LHCN-M2 (cell line): ENCODE measurements at places on chromosomes 4 and X. TPM values are rescaled to one million over a fixed set of nuclear protein-coding genes. Genes with fewer than 3 reads are reported as not detected.
A peak's percentile ranks its signal among the peaks of the same experiment; 100 is the strongest.

DNA sequence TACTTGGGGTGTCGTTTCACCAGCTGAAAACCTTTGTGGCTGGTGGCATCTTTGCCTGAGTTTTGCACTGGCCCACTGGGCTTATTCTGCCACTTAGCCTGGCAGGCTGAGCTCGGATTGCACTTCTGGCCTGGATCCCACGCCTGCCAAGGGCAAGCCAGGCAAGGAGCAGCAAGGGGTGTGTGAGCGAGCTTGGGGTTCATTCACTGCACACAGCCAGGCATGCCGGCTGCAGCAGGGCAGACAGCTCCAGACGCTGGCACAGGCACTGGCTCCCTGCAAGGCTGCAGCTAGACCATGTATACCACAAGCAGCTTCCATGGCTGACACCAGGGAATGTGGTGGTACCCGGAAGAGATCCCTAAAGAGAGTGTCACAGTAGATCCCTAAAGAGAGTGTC lies 476.3 kb downstream of the EPHA5 start:
- no peak for DNase-seq

DNA sequence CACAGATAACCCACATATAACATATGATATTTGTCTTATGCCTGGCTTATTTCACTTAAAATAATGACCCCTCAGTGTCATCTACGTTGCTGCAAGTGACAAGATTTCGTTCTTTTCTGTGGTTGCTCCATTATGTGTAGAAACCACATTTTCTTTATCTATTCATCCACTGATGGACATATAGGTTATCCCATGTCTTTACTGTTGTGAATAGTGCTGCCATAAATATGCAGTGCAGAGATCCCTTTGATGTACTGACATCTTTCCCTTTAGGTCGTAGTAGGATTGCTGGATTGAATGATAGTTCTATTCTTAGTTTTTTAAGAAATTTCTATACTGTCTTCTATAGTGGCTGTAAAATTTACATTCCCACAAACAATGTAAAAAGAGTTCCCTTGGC lies 135.8 kb downstream of the TET2 start:
- DNase-seq, result no peak

DNA sequence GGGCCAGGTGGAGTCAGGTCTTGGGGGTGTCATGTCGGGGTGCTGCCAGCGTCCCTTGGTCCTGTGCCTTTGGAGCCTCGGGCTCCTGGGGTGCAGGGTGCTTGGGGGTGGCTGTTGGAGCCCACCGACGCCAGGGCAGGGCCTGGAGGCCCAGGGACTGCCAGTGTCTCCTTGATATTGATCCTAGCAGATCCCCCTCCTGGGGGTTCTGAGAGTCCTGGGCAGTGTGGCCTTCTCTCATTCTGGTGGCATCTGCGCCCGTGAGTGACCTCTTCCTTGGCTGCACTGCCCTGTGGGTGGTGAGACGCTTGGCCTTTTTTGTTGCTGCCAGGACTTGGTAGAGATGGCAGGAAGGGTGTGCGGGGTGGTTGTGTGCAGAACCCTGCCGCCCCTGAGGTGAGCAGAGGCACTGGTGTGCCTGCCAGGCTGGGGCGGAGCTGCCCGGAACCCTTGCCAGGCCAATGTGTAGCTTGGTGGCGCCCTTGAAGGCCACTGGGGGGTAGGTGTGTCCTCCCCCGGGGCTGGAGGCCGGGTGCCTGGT lies 7.0 kb downstream of the NAT8L start:
- DNase-seq, result no peak

DNA sequence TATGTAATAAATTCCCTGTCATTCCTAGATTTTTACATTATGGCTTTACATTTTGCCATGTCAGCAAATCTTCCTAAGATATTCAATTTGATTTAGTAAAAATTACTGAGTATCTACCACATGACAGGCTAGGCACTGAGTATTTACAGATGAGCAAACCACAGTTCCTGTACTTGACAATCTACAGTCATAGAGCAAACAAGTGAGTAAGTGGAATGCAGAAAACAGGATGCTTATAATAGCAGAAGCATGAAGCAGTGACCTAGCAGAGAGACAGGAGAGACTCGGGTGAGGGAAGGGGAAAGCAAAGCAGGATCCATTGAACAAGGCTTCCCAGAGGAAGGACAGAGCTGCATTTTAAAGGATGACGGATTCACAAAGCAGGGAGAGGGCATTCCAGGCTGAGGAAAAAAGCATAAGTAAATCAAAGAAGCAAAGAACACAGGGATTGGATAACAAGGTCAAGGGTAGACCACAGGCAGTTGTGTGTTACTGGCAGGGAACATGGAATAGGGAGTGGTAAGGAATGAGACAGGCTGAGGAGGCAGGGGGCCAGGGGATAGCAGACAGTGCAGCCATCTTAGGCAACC lies 124.7 kb upstream of the C1QTNF7 start:
- DNase-seq, result peak; percentile 83

Gene AFF2
- total RNA-seq, result 4.4 and 5.9 TPM in 2 replicates
